ENCODE measurements at places on chromosomes 4 and X.
A peak's percentile ranks its signal among the peaks of the same experiment; 100 is the strongest.

- no peaks in the 10 kb centered on the region for H3K36me3 ChIP-seq
- DNase-seq, result no peak
- H3K27ac ChIP-seq, result no peak overlapping the region
- H3K4me3 ChIP-seq, result no peak overlapping the region
Observed at GRCh38 chrX:20829665-20830491, 544.3 kb upstream of the CNKSR2 start.

GRCh38 chr4:36385951-36386571 is 104.6 kb downstream of the DTHD1 start:
- H3K27ac ChIP-seq, result no peak overlapping the region
- DNase-seq, result no peak
- H3K4me1 ChIP-seq, result no peaks in the 10 kb centered on the region
- H3K4me3 ChIP-seq, result no peak overlapping the region
- H3K27me3 ChIP-seq, result no peaks in the 10 kb centered on the region

- DNase-seq, result no peak
- H3K4me3 ChIP-seq, result no peak overlapping the region
- no peak overlapping the region for H3K27ac ChIP-seq
Observed at GRCh38 chr4:26955241-26955640, 94.6 kb downstream of the STIM2 start.

DNA sequence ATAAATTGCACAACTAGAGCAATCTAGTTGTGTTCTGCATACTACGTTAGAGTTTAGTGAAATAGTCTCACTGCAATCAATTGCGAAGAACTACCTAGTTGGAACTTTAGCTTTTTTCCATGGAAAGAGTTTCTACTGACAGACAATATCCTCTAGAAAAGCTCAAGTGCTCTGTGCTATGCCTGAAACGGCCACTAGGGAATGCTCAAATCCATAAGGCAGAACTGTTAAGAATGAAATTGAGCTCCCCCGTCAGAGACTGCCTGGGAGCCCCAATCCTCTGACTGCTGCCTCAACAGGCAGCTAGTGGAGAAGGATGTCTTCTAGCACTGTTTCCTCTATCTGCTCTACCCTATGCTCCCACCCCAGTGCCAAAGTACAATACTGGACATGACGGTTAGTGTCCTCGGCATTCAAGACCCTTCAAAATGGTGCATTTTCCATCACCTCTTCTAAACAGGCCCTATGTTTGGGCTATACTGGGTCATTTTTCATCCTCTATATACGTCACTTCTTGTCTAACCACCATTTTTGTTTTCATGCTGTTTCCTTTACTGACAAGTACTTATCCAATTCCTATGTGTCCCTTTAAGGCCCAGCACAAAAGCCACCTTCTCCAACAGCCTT is 35.3 kb downstream of the FRMD7 start:
- peak; percentile 28 for DNase-seq
- no peaks in the 10 kb centered on the region for H3K36me3 ChIP-seq
- H3K27ac ChIP-seq, result no peak overlapping the region

DNA sequence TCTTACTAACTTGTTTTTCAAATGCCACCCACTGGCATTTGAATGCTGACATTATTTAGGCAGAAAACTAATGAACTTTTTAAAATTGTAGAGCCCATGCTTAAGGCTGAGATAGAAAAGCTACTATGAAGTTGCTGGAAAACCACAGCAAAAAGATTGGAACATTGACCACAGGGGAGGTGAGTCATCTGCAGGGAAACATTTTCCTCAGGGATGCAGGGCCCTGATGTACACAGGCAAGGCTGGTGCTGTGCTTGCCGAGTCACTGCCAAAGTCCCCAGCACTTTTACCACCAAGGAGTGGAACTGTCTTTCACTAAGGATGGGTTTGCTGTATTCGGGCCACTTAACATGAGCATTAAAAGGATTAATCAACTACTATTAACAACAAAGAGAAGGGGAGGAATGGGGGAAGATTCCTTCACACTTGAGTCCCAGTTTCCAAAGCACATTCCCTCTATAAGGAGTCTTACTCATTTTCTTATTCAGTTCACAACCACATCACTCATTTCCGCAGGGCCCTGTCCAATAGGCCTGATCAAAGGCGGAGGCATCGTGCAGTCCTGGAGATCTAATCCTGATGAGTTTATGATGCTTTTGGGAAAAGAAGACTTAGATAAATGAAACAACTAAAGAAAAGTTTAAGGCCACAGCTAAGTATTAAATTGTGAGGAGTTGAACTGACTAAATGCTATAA is 202.9 kb upstream of the NPY2R start:
- no peaks in the 10 kb centered on the region for H3K4me1 ChIP-seq
- H3K36me3 ChIP-seq, result no peaks in the 10 kb centered on the region
- no peak overlapping the region for H3K4me3 ChIP-seq
- no peaks in the 10 kb centered on the region for H3K27me3 ChIP-seq
- no peak overlapping the region for H3K27ac ChIP-seq

DNA sequence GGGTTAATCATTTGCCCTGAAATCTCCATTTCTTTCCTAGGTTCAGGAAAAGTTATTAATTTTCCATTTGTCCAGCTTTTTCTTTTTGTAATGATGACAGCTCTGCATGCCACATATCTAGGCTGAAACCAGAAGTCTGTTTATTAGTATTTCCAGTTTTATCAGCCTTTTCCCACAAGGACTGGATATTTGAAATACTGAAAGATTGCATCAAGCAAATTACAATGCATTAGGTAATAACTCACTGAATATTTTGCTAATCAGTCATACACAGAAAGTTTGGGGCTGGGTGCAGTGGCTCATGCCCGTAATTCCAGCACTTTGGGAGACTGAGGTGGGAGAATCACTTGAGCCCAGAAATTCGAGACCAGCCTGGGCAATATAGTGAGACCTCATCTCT is 21.5 kb downstream of the SLC9A7 start:
- H3K27ac ChIP-seq, result no peak overlapping the region
- H3K4me3 ChIP-seq, result no peak overlapping the region
- no peaks in the 10 kb centered on the region for H3K36me3 ChIP-seq
- no peaks in the 10 kb centered on the region for H3K27me3 ChIP-seq
- H3K4me1 ChIP-seq, result no peaks in the 10 kb centered on the region

- H3K36me3 ChIP-seq, result no peaks in the 10 kb centered on the region
- DNase-seq, result no peak
- H3K4me1 ChIP-seq, result no peaks in the 10 kb centered on the region
- no peaks in the 10 kb centered on the region for H3K27me3 ChIP-seq
Observed at GRCh38 chrX:10350981-10351380, 194.2 kb downstream of the CLCN4 start.

DNA sequence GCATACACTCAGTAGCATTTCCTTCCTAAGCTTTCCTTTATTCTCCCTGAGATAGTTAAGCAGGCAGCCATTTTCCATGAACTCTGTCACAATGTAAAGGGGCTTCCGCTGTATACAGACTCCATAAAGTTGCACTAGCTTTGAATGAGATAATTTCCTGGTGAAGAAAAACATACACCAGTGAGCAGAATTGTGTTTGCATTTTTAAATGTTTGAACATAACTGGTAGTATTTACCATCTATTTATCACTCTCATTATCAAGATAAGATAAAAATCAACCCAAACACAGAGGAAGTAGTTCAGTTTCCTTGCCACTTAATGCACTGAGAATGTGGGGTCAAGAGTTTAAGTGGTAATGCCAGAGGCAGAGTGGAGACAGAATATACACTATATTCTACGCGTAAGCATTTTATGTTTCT is 54.1 kb downstream of the TXK start:
- H3K27me3 ChIP-seq, result no peaks in the 10 kb centered on the region
- peaks cover 2% of the 10 kb centered on the region for H3K4me1 ChIP-seq
- H3K4me3 ChIP-seq, result no peak overlapping the region
- H3K36me3 ChIP-seq, result no peaks in the 10 kb centered on the region

DNA sequence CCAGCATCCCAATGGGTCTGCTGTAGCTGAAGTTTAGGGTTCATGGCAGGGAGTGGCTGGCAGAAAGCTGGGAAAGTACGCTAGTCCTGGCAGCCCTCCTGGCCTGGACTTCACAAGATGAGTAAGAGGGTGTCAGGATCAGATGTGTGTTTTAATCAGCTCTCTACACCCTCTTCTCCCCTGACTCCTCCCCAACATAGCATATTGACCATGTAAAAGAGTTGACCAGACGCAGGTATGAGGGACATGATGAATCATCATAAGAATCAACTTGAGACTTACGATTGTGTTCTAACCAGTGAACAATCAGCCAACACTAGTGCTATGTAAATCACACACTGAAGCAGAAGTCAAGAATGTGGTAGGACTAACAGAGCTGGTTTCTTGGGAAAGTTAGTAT is 5.3 kb downstream of the SOWAHB start:
- no peak overlapping the region for H3K4me3 ChIP-seq
- no peak overlapping the region for H3K27ac ChIP-seq
- H3K4me1 ChIP-seq, result no peaks in the 10 kb centered on the region
- H3K27me3 ChIP-seq, result no peaks in the 10 kb centered on the region

DNA sequence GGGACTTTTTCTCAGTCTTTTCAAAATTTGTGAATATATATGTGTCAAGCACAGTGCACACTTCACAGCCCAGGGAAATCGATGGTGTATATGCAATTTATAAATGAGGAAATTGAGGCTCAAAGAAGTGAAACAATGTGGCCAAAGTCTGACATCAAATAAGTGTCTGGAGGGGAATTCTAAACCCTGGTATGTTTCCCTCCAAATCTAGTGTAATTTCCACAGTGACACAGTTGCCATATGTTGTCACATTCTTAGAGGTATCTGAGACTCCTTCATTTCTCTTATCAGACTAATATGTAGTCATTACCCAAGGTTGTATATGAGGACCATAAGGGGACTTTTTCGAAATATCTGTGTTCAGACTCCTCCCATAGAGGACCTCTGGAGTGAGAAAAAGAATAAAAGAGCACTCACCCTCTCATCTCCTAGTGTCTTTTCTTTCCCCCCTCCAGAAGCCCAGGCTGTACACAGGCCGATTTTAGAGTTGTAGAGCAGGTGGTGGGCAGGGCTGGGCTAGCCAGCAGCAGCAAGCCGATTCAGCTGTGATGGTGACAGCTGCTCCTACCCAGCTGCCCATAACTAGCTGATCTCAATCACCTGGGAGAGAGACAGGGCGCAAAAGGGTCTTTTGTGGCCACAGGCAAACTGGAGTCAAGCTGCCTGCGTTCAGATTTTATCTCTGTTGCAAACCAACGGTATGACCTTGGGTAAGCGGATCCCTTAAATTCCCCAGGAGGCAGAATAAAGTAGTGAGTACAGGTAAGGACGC is 55.1 kb downstream of the CLCN5 start:
- no peak for DNase-seq
- no peaks in the 10 kb centered on the region for H3K27me3 ChIP-seq
- H3K4me3 ChIP-seq, result no peak overlapping the region

GRCh38 chr4:8211737-8212581 is 12.9 kb downstream of the SH3TC1 start:
- no peaks in the 10 kb centered on the region for H3K36me3 ChIP-seq
- no peaks in the 10 kb centered on the region for H3K27me3 ChIP-seq
- no peaks in the 10 kb centered on the region for H3K4me1 ChIP-seq
- no peak overlapping the region for H3K27ac ChIP-seq
- H3K4me3 ChIP-seq, result no peak overlapping the region

- DNase-seq, result no peak
- no peak overlapping the region for H3K4me3 ChIP-seq
- H3K36me3 ChIP-seq, result no peaks in the 10 kb centered on the region
- no peak overlapping the region for H3K27ac ChIP-seq
- H3K4me1 ChIP-seq, result no peaks in the 10 kb centered on the region
Observed at GRCh38 chrX:30248854-30249253, 1.9 kb downstream of the MAGEB1 start.

DNA sequence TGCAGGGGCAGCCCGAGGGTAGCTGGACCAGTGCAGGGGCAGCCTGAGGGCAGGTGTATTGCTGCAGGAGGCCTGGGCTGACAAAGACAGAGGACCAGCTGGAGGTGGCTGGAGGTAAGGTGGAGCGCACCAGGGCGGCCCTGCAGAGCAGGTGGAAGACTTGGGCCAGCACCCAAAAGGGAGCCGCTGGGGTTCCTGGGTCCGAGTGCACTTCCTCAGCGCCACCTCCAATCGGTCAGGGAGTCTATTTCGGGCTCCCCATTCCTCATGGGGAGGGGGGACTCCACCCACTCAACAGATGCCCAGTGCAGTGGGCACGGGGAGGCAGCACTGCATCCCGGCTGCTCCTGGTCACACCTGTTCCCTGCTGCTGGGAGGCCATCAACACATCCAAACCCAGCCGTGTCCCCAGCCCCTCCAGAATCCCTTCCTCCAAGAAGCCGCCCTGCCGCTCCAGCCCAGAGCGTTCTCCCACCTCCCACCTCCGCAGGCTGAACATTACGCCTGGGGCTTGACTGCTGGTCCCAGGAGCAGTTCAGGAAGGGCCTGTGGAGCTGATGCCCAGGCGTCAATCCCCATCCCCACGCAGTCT is 1.5 kb downstream of the LRPAP1 start:
- H3K36me3 ChIP-seq, result no peaks in the 10 kb centered on the region
- H3K4me3 ChIP-seq, result peak overlapping the region; percentile 69
- H3K27me3 ChIP-seq, result no peaks in the 10 kb centered on the region
- no peaks in the 10 kb centered on the region for H3K4me1 ChIP-seq
- no peak overlapping the region for H3K27ac ChIP-seq
- DNase-seq, result no peak

- no peak overlapping the region for H3K27ac ChIP-seq
- no peaks in the 10 kb centered on the region for H3K36me3 ChIP-seq
- no peak for DNase-seq
- no peaks in the 10 kb centered on the region for H3K4me1 ChIP-seq
- no peak overlapping the region for H3K4me3 ChIP-seq
Observed at GRCh38 chr4:170227928-170228327, 138.2 kb upstream of the AADAT start.

GRCh38 chr4:91448668-91449330 is 855.0 kb upstream of the GRID2 start:
- H3K36me3 ChIP-seq, result no peaks in the 10 kb centered on the region
- H3K4me1 ChIP-seq, result no peaks in the 10 kb centered on the region
- no peak overlapping the region for H3K4me3 ChIP-seq
- no peak for DNase-seq

- H3K4me3 ChIP-seq, result no peak overlapping the region
- no peaks in the 10 kb centered on the region for H3K27me3 ChIP-seq
- DNase-seq, result peak; percentile 2
- no peaks in the 10 kb centered on the region for H3K4me1 ChIP-seq
- no peaks in the 10 kb centered on the region for H3K36me3 ChIP-seq
- H3K27ac ChIP-seq, result no peak overlapping the region
Observed at GRCh38 chrX:70592091-70592490, 147.5 kb downstream of the DLG3 start.

GRCh38 chr4:169604903-169605331 is 7.5 kb downstream of the NEK1 start:
- H3K4me1 ChIP-seq, result no peaks in the 10 kb centered on the region
- no peak overlapping the region for H3K27ac ChIP-seq
- no peak overlapping the region for H3K4me3 ChIP-seq
- no peaks in the 10 kb centered on the region for H3K27me3 ChIP-seq

DNA sequence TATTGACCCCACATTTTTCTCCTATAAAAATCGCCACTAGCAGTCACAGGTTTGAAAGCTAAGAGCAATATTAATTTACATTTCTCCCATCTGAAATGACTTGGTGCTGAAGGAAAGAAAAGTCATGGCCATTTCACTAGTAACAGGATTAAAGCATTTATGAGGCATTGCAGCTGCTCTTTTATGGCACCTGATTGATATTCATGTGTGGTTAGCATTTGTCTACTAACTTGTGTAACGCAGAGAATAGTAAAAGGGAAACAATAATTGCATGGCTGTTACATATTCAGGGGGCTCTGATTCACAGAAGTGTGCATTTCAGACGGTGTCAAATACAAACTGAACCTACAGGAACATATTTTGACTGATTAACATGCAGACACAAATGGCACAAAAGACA is 5.2 kb downstream of the PCDH19 start:
- peaks cover 3% of the 10 kb centered on the region for H3K27me3 ChIP-seq
- no peak for DNase-seq
- H3K36me3 ChIP-seq, result no peaks in the 10 kb centered on the region
- H3K4me3 ChIP-seq, result no peak overlapping the region
- no peaks in the 10 kb centered on the region for H3K4me1 ChIP-seq

GRCh38 chrX:120485638-120486520 is 16.8 kb upstream of the LAMP2 start:
- peak overlapping the region; percentile 60 for H3K4me3 ChIP-seq
- H3K27me3 ChIP-seq, result no peaks in the 10 kb centered on the region
- peak overlapping the region; percentile 91 for H3K27ac ChIP-seq
- no peaks in the 10 kb centered on the region for H3K36me3 ChIP-seq

Data from Panc1 (cell line).